Activated CD4-positive, alpha-beta T cell treated with anti-CD3 and anti-CD28 coated beads, Interleukin-2, amount 50 U/mL, for 24 hours (primary cell): ENCODE measurements at places on chromosomes 6 and 20.

- DNase-seq = no peak
Measured at GRCh38 chr20:61886721-61887595, 178.7 kb downstream of the TAF4 start.

DNA sequence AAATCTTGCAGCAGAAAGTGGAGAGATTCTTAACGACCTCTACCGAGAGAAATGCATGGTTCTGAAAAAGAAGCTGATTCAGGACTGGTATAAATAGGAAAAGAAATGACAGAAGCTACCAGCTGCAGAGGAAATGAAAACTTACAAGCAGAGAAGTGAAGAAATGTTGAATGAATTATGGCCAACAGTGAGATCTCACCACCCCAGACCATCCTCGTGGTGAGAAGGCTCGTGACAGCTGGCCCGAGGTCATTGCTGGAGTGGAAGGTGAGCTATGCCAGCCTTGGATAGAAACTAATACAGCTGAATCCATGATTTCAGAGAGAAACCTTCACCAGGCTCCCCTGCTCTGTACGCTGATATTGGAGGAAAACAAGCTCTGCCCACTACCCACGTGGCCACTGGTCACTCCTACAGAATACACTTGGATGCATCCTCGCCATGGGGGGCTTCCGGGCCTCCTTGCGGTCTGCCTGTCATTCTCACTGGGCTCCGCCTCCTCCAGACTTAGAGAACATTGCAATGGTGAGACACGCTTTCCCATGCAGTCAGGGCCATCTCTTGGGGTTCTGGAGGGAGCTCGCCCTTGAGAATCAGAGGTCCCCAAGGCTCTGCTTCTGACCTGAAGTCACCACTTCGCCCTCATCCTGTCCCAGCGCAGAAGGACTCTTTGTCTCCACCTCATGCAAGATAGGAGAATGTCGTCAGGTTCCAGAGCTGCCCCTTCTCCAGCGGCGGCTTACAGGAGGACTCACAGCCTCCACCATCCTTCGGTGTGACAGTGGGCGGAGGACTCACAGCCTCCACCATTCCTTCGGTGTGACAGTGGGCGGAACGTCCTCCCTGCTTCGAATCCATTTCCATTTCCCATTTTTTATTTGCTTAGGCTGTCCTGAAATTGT lies 10.6 kb upstream of the TUBB2B start:
- no peak for DNase-seq

- DNase-seq = no peak
Measured at GRCh38 chr6:120112980-120113379, 763.4 kb upstream of the MAN1A1 start.

- DNase-seq = no peak
Measured at GRCh38 chr20:19775353-19776253, 17.5 kb downstream of the RIN2 start.

DNA sequence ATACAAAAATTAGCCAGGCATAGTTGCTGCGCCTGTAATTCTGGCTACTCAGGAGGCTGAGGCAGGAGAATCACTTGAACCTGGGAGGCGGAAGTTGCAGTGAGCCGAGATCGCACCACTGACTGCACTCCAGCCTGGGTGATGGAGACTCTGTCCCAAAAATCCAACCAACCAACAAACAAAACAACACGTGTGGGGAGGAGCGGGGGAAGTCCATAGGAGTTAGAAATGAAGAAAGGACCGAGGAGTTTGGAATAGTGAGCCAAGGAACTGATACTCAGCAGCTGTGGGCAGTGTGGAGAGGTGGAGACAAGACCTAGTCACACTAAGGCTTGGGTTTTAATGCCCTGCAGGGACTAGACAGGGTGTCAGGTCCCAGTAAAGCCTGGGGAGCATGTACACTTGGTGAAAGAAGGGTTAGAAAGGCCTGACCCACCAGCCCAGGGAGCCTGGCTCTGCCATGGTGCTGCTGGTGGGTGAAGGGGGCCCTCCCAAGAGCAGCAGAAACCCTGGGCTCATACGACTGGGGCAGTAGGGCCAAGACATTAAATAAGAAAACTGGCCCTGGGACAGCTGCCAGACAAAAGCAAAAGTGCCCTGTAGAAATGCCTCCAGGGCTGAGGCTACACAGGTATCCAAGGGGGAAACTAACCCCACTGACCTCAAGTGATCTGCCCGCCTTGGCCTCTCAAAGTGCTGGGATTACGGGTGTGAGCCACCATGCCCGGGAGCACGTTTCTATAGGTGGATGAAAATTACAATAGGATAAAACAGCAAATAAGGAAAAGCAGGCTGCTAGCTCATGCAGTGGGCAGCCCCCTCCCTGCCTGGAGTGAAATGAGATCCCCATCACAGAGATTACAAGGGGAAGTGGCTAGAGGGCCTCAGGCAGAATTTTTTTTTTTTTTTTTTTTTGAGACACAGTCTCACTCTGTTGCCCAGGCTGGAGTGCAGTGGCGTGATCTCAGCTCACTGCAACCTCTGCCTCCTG lies 58.0 kb downstream of the MYH7B start:
- no peak for DNase-seq

DNA sequence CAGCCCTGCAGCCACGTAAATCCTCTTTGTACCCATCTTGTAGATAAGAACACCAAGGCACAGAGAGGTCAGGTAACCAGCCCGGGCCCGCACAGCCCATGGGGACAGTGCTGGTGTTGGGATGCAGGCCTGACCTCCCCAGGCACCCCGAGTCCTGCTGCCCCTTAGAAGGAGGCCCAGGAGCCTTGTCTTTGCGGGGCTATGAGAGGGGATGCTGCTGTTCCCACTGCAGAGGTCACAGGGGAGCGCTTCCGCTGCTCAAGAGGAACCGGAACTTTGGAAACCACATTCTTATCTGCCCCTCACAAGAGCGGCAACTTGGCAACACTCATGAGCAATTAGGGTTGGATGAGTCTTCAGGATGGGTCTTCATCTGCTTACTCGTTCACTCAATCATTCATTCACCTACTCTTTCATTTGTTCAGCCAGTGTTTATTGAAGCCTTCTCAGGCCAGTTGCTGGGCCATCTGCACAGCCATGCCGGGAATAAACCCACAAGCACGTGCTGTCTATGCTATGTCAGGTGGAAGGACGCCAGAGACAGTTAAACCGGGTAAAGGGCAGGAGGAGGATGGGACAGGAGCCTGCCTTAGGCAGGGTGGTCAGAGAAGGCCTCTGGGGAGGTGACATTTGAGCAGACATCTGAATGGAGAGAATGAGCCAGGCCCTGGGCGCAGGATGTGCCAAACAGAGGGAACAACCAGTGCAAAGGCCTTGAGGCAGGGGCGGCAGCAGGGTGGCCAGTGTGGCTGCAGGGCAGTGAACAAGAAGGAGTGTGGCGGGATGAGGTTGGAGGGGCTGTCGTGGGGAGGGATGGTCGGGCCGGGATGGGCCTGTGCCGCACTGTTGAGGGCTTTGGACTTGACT lies 60.8 kb downstream of the RBM38 start:
- no peak for DNase-seq

DNA sequence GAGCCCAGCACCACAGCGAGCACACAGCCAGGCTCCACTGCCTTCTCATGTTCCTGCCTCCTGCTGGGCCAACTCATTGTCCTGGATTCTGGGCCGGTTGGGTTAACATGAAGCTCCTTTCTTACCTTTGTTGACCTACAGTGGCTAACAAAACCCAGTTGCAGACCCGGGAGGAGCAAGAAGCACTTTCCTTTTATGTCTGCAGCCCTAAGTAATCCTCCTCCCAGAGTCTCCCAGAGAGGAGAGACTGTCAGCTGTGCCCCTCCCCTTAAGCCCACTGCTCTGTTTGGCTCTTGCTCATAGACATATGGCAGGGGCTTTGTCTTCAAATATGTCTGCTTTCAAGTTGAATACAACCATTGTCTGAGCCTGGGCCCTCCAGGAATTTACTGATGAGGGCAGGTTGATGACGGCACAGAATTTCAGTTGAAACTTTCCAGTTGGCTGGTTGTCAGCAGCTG lies 55.2 kb downstream of the PSMB1 start:
- no peak for DNase-seq

- no peak for DNase-seq
Measured at GRCh38 chr6:56073315-56073714, 174.1 kb downstream of the COL21A1 start.

GRCh38 chr20:5592823-5593739 lies 157.1 kb upstream of the SHLD1 start:
- DNase-seq = no peak

- peak; percentile 60 for DNase-seq
Measured at GRCh38 chr6:3159805-3160781, 2.7 kb upstream of the TUBB2A start.

DNA sequence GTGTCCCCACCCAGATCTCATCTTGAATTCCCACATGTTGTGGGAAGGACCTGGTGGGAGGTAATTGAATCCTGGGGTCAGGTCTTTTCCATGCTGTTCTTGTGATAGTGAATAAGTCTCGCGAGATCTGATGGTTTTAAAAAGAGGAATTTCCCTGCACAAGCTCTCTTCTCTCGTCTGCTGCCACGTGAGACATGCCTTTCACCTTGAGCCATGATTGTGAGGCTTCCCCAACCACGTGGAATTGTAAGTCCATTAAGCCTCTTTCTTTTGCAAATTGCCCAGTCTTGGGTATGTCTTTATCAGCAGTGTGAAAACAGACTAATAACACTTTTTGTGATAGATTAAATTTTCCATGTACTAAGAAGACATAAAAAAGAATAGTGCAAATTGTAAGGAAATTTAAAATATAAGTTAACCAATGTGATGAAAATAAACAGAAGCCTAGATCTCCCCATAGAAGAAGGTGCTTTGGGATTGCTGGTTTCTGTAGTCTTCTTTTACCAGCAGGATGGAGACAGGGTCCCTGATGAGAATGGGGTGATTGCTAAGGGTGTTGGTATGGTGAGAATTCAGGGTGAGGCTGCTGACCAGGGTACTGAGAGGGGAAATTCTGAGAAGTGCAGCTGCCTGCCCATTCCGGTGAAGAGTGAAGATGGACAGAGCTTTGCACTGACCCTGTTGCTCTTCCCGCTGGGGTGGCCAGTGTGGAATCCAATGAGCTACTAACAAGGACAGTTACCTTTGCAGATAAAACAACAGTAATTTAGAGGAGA lies 50.7 kb downstream of the BMP2 start:
- DNase-seq = no peak

GRCh38 chr6:135535989-135536414 lies 38.5 kb upstream of the AHI1 start:
- no peak for DNase-seq

- no peak for DNase-seq
Measured at GRCh38 chr6:11092668-11093375, 812 bp upstream of the SMIM13 start.

- no peak for DNase-seq
Measured at GRCh38 chr6:3319610-3320200, 61.0 kb downstream of the PSMG4 start.

- no peak for DNase-seq
Measured at GRCh38 chr6:161396539-161396938, 122.7 kb upstream of the AGPAT4 start.

GRCh38 chr20:959996-960615 lies 42.0 kb downstream of the RSPO4 start:
- DNase-seq = no peak

DNA sequence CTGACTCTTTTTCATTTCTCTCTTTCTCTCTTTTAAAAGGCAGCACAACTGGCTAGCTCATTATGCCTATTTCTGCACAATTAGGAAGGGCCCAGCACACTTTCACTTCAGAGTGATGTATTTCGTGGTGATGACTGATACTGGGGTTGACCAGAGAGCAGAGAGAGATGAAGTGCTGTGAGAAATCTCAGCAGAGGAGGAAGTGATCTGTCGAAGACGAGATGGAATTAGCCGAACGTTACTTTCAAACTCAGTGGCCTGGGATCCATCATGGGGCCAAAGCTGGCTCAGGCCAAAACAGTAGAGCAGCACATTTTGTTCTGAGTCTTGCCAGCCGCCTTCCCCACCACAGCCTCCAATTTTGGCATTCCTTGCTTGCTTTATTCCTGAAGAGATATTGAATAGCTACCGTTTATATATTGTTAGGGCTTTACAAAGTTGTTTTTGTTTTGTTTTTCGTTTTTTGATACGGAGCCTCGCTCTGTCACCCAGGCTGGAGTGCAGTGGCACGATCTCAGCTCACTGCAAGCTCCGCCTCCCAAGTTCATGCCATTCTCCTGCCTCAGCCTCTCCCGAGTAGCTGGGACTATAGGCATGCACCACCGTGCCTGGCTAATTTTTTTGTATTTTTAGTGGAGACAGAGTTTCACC lies 213.2 kb upstream of the ECI2 start:
- no peak for DNase-seq

GRCh38 chr20:24651976-24652345 lies 182.5 kb downstream of the SYNDIG1 start:
- DNase-seq = no peak

- no peak for DNase-seq
Measured at GRCh38 chr6:1839361-1839760, 229.6 kb downstream of the FOXC1 start.

DNA sequence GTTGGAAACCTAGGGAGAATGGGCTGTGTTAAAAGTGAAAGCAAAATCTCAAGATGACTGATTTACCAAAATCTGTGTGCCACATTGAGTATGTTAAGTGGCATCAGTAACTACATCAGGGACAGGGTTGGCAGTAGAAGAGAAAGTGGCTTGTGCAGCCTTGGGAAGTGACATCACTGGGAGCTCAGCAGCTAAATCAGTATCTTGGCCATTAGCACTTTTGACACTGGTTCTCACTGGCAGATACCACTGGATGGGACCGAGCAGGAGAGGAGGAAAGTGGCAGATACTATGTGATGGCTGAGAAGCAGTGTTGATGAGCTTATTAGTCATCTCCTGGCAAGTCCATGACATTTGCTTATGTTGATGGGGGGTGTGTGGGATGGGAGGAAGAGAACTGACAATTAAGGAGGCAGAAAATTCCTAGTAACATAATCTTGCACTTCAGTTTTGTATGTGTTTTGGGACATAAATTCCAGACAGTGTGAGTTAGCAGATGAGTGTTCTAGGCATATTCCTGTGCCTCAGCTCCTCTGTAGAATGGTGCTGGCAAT lies 322.2 kb downstream of the SOX4 start:
- no peak for DNase-seq

GRCh38 chr6:99761711-99762110 lies 155.1 kb downstream of the PRDM13 start:
- DNase-seq = no peak

- no peak for DNase-seq
Measured at GRCh38 chr20:49318430-49319207, 40.8 kb upstream of the ZNFX1 start.
